Stimulated activated CD8-positive, alpha-beta memory T cell treated with anti-CD3 and anti-CD28 coated beads, Interleukin-4, amount 100 ng/mL, for 1 hour (primary cell): ENCODE measurements at places on chromosomes 13 and 19.

GRCh38 chr13:109615721-109616420 lies 170.5 kb downstream of the IRS2 start:
- DNase-seq = no peak

DNA sequence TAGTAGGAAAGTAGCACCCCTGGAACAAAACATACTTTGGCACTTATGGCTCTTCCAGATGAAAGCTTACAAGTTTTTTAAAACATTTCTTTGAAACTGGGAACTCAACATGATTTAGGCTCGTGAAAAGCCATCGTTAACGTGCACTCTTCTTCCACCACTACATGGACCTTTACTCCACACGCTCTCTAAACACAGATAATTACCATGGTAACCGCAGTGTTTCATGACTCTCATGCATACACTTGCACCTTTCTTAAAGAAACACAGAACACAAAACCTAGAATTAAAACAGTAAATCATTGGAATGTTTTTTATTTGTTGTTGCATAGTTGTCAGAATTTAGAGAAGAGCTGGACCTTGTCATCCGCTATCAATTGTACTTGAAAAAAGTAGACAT lies 154.3 kb downstream of the FGF9 start:
- no peak for DNase-seq

DNA sequence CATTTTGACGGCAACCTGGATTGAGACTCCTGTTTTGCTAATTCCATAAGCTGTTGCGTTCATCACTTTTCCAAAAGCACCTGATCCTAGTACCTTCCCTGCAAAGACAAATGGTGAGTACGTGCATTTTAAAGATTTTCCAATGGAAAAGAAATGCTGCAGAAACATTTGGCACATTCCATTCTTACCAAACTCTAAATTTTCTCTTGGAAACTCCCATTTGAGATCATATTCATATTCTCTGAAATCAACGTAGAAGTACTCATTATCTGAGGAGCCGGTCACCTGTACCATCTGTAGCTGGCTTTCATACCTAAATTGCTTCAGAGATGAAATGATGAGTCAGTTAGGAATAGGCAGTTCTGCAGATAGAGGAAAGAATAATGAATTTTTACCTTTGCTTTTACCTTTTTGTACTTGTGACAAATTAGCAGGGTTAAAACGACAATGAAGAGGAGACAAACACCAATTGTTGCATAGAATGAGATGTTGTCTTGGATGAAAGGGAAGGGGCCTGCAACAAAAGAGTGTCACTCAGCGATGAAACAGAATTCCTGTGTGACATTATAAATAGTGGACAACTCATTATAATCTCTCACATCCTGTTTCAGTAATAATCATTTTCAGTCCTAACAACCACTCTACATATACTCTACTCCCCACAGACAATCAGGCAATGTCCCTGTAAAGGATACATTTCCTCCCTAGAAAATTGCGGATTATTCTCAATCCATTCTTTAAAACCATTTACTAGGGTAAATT lies 45.6 kb upstream of the URAD start:
- no peak for DNase-seq

DNA sequence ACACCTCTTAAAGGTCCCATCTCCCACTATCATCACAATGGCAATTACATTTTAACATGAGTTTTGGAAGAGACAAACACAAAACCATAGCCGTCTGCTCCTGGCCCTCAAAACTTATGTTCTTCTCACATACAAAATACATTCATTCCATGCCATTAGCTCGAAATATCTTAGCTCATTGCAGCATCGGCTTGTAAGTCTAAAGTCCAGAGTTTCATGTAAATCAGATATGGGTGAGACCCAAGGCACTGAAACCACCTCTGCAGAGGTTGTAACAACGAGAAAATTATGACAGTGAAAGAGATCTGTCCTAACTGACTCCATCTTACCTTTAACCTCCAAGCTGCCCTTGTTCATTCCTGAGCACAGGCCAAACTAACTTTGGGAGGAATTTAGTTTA lies 635.0 kb upstream of the SPRY2 start:
- no peak for DNase-seq

- DNase-seq = no peak
Measured at GRCh38 chr13:112250788-112251445, 125.2 kb upstream of the SPACA7 start.

GRCh38 chr13:94556041-94556440 lies 39.9 kb downstream of the TGDS start:
- no peak for DNase-seq

GRCh38 chr13:35718084-35718483 lies 241.6 kb upstream of the MAB21L1 start:
- DNase-seq = no peak

GRCh38 chr13:46521921-46522747 lies 30.8 kb upstream of the LRCH1 start:
- DNase-seq = no peak

DNA sequence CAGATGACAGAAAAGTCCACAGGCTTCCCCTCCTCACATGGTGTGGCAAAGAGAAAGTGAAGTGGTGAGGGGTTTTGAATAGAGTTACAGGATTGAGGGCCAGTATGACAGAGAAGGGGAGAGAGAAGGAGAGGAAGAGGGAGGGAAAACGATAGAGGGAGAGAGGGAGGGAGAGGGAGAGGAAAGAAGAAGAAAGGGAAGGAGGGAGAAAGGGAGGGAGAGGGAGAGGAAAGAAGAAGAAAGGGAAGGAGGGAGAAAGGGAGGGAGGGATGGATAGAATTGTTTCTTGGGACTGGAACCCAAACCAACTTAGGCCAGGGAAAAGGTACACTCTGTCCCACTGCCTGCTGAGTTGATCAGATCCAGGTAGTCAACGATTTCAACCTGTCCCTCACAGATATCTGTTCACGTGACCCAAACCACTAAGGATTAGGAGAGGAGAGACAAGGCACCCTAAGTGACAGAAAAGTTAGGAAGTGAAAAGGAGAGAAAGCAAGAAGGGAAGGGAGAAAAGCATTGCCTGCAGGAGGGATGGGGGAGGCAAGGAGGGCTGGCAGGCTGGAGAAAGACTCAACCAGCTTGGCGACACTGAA lies 8.1 kb upstream of the IGFL3 start:
- DNase-seq = no peak

DNA sequence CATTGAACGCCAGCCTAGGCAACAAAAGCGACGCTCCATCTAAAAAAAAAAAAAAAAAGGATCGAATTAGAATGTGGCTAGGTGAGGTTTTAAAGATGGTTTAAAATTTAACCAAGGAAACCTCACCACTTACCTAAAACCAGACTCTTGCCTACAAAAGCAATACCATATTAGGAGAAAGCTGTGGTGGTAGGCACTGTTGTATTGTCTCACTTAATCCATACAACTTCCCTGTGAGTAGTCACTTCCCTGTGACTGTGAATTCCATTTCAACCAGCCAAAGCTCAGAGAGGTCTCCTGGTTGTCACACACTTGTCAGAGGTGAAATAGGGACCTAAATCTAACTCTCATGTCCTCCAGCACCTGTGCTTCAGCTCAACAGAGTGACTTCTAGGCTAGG lies 15.4 kb downstream of the SHISA2 start:
- no peak for DNase-seq

- DNase-seq = no peak
Measured at GRCh38 chr13:42686165-42686564, 95.2 kb upstream of the FAM216B start.

GRCh38 chr13:51624207-51624606 lies 39.9 kb downstream of the WDFY2 start:
- DNase-seq = no peak

GRCh38 chr13:74203576-74203975 lies 69.4 kb upstream of the KLF12 start:
- no peak for DNase-seq

GRCh38 chr13:102580552-102581169 lies 16.1 kb upstream of the TPP2 start:
- no peak for DNase-seq
